ENCODE measurements at places on chromosomes 2 and 18.

DNA sequence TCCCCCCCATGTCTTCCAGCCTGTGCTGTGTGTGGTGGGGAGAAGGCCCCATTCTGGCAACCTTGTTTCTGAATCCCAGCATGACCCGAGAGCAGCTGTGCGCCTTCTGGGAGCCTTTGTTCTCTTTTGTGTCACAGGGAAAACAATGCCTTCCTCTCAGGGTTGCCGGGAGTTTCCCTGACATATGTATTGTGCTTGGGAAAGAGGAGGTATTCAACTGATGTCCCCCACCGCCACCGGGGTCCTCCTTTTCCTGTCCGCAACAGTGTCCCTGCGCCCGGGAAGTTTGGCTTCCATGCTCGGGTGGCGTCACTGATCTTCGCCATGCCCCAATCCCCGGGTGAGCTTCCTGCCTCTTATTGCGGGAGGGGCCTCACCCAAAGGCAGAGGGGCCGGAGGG, 77.5 kb upstream of the ASB18 start:
- DNase-seq = no peak

DNA sequence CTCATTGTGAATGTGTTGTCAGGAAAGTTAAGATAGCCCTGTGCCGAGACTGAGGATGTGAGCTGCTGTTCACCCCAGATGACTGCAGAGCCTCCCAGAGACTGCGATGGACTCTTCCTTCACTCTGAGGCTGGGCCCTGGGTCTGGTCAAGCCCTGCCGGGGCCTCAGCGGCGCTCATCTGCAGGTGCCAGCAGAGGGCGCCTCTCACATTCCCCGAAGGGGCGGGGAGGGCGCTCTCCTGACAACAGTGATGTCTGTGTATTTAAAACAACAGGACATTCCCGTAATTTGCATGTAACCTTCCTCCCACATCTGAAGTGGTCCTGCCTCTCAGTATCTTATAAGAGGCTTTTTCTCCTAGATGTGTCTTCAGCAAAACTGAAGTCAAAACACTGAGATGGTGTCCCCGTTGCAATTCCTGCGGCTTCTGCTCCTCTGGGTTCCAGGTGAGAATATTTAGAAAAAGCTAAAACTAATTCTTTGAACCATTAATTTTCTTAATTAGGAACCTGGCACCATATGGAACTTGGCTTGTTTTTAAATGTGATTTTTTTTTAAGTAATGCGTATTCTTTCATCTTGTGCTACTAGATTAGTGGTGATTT, 1377.9 kb downstream of the RPIA start:
- DNase-seq = no peak

DNA sequence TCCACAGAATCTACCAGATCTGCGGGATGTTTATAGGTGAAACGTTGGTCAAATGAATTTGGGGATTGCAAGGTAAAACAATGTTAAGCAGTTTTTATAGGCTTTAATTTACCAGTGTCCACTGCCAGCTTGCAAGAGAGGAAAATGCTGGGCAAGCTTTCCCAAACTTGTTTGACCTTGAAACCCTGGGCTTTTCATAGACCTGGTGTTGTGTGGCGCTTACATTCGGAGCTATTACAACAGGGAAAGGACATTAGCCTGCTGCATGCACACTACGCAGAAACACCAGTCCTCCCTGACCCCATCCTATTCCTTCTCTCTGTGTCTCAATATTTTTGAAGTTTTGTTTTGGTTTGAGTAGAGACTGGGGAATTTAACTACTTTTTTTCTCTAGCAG, 59.6 kb upstream of the AGPS start:
- no peak for DNase-seq

- no peak for DNase-seq
Measured at GRCh38 chr2:196130039-196130825, 41.1 kb downstream of the STK17B start.

DNA sequence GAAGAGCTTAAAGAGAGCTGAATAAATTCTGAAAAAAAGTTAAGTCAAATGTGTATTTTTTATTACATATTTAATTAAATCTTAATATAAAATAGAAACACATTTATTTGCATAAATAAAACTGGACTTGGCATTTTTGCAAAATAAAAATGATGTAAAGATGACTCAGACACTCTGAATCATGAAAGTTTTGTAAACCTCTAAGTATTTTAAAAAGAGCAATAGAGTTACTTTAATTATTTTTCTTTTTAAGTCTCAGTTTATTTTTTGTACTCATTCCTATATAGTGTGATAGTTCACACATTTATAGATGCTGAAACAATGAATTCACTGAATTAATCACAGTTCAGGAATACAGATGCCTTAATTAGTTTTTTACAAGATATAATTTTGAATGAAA, 109.9 kb upstream of the DTNA start:
- DNase-seq = no peak

- no peak for DNase-seq
Measured at GRCh38 chr2:30392097-30392496, 54.9 kb upstream of the LCLAT1 start.

DNA sequence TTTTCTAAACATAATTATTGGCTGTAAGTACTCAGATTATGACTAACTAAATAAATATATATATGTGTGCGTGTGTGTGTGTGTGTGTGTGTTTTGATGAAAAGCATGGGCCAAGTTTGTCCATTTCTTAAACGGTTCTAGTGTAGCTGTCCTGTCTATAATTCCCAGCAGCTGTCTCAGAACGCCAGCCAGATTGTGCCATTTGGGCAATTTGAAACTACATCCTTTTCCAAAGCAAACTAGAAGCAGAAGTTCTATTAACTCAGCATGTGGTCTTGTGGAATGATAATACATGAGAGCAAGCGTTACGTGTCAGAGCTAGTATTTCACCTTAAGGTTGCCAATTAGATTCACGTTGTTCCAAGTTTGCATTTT, 1.7 kb downstream of the ARHGAP28 start:
- DNase-seq = no peak

DNA sequence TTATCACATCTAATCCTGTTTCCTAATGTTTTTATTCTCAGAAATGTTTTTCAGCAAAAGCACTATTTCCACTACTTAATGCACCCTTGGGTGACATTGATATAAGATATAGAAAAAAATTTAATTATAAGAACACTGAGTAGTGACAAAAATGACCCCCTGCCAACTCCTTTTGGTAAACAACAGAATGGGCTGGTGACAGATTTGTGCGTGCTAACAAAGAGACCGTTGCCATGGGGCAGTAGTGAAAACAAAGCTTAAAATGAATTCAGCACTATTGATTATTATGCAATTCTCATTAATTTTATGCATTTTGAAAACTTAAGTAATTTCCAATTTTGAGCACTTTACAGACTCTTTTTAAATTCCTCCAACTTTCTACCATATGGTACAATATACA, 33.1 kb downstream of the RDH14 start:
- no peak for DNase-seq

DNA sequence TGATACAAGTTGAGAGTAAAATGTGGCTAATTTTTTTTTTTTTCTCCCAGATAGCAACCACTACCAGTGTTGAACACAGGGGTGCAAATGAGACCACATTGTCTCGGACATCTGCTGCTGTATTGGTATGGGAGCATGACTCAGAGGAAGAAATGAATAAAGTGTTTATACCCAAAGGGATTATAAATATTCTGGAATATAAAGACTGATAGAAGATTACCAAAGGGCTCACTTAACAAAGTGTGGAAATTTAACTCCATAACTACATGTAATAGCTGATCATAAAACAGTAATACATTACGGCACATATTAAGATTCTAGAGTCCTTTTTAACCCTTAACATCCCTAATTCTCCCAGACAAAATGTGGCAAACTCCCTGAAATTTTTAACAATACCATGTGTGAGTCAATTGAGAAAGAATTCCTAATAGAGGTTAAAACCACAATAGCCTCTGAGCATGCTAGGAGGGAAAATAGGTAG, 1023.0 kb upstream of the ACVR2A start:
- peak; percentile 8 for DNase-seq

DNA sequence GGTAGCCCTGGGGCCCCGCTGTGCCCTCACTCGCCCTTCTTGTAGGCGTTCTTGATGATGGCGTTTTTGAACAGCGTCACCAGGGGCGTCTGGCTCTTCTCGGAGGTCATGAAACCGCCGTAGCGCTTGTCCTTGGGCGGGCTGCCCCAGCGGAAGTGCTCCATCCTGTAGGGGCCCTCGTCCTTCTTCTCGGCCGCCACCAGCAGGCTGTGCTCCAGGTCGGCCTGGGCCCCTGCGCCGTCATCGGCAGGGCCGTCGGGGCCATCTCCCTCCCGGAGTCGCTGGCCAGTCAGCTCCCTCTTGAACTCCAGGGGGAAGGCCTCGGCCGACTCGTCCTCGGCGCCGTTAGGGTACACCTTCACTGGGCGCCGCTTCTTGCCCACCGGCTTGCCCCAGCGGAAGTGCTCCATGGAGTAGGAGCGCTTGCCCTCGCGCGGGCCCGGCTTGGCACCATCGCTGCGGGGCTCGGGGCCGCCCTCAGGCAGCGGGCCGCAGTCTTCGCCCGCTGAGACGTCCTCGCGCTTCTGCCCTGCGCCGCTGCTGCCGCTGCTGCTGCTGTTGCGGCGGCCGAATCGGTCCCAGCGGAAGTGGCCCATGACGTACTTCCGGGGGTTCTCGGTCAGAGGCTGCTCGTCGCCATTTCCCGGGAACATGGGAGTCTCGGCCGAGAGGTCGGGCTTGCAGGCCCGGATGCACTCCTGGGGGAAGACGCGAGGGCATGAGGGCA, 7.2 kb downstream of the POMC start:
- no peak for DNase-seq

DNA sequence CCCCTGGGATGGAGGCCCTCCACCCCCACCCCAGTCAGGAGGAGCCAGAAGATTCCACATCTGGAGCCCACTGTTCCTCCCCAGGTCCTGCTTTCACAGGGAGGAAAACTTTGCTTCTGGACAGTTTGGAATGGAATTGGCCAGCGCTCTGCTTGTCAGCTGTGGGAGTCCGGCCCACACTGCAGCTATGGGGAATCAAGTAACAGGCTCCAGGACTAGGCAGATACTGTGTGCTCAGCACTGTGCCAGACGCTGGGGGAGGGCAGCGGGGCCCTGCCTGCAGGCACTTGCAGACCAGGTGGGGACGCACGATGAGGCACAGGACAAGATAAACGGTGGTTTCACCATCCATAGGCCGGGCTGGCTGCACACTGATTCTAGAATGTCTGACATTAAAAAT, 114.0 kb downstream of the STPG4 start:
- no peak for DNase-seq

DNA sequence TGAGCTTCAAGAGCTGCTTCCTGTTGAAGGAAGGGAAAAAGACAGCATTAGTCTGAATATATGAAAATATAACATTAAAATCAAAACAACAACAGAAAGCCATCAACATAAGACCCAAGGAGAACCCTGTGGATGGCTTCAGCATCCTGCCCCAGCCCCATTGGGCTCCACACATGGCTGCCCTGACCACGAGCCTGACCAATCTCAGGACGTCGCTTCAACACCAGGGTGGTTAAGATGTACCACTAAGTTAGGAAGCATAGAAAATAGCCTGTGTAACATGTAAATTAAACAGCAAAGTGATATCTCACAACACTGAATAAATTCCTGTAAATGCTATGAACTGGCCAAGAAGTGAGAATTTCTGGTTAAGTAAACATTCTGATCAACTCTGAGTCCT, 77.2 kb upstream of the CD226 start:
- no peak for DNase-seq

DNA sequence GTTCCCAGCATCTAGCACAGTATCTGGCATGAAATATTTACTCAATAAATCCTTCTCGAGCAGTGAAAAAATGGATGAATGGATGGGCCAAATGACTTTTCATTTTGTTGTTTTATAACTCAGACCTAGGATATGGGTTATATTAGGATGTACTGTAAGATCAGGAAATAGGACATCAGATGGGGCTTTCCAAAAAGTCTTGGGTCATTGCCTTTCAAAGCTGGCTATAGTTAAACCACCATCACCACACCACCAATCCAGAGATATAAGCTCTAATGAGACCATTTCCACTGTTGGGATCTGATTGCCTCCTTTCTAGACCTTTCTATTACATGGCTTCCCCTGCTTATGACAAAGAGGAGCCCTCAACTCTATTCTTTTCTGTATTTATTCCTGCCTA, 525.0 kb upstream of the TCF4 start:
- DNase-seq = no peak

DNA sequence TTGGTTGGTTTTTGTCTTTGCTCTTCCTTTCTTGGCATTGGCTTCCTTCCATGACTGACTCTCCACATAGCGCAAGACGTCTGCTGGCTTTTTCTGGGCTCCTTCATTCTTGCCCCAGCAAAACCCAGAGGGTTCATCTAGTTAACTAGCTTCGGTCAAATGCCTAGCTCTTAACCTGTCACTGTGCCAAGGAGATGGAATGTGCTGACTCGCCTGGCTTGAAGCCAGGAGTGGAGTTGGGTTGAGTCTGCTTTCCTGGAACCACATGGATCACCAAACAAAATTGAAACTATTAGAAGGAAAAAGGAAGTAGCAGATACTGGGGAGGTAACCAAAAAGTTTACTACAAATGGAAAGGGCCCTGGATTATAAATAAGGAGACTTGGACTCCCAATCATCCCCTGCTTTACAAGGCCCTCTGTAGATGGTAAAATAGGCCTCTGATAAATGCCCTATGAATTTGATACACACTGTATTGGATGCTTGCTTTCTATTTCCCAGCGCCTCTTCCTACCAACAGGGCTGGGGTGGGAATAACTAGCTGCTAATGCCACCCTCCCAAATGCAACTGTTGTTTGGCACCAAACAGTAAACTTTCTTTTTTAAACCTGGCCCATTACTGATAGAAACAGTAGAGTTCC, 11.3 kb downstream of the MALT1 start:
- DNase-seq = no peak

GRCh38 chr2:240340361-240340761, 95.1 kb upstream of the GPC1 start:
- no peak for DNase-seq

GRCh38 chr18:39773646-39774045, 2181.4 kb upstream of the PIK3C3 start:
- no peak for DNase-seq

DNA sequence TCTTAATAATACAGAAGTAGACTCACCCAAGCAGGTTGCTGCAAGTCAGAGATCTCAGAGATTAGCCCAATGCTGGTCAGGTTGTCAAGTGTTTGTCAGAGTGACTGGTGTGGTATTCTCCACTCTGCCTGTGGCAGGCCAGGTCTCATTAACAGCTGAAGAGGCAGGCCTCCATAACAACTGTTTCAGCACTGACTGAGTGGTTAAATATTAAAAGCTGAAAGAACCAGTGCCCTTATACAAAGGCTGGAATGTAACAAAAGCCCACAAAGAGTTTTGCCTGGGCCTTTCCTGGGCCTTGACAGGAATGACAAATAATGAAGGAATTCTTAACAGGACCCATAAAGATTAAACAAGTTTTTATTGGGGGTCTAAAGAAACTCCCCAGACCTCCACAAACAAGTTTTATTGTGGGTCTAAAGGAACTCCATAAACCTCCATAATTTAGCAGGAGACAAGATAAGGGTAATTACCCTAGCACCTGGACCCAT, 26.8 kb downstream of the SULT1C2 start:
- no peak for DNase-seq

GRCh38 chr18:77079954-77080682, 52.5 kb downstream of the MBP start:
- no peak for DNase-seq

GRCh38 chr2:217125014-217125413, 265.1 kb upstream of the TNP1 start:
- no peak for DNase-seq

Data from SW 1271 (cell line).